Esophagus squamous epithelium (tissue), 5 donors: ENCODE measurements at places on chromosomes 1 and 21.

DNA sequence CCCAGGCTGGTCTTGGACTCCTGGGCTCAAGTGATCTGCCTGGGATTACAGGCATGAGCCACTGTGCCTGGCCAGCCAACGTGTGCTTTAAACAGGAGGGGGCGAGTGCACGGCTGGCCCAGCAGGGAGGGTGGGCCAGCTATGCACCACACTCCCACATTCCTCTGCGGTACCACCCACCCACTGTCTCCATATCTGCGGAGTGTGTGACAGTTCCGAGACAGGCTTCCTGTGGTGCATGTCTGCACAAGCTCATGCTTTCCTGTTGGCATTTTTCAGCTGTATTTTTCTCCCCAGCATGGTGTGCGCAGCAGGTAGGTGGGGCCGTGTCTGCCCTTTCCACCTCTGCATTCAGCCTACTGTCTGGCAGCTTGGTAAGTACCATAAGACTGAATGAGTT lies 183.3 kb downstream of the AJAP1 start:
- DNase-seq: no peak

DNA sequence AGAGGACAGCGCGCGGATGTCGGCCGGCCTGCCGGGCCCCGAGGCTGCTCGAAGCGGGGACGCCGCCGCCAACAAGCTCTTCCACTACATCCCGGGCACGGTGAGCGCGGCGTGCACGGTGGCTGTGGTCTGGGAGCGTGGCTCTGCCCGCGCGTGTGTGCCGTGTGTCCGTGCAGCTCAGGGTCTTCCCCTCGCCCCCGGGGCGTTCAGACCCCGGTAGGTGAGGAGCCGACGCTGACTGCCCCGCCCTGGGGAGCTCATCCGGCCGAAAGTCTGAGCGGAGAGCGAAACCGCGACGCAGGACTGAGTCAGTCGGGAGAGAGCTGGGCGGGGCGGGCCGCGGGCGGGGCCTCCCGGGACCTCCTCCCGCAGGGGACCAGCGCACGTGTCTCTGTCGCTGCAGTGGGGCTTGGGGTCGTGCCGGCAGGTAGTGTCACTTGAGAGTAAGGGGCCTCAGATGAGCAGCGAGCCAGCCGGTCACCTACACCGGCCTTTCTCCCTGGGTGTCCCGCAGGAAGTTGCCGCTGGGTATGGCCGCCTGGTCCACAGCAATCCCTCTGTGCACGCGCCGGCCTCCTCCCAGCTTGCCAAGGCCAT lies 520 bp downstream of the PLEKHN1 start:
- no peak for DNase-seq

DNA sequence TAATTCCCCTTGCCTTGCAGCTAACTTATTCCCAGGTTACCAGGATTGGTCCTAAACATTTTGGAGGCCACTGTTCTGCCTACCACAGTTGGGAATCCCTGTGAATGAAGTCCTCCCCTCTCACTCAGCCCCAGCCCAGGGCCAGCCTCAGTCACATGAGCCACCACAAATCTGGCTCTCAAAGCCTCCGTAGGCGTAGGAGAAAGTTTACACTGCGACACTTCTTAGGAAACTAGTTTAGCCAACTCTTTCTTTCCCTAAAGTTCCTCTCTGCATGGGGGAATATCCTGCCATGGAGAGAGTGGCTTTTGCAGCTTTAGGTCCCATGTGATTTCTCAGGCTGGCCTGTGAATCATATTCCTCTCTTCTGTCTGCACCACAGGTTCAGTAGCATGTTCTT lies 45.7 kb upstream of the ETV3 start:
- no peak for DNase-seq

- no peak for DNase-seq
Observed at GRCh38 chr1:84298328-84298683, 3.2 kb upstream of the SAMD13 start.

- no peak for DNase-seq
Observed at GRCh38 chr1:39322431-39322830, 117.9 kb downstream of the MACF1 start.

- no peak for DNase-seq
Observed at GRCh38 chr1:224856973-224857372, 72.5 kb upstream of the DNAH14 start.

DNA sequence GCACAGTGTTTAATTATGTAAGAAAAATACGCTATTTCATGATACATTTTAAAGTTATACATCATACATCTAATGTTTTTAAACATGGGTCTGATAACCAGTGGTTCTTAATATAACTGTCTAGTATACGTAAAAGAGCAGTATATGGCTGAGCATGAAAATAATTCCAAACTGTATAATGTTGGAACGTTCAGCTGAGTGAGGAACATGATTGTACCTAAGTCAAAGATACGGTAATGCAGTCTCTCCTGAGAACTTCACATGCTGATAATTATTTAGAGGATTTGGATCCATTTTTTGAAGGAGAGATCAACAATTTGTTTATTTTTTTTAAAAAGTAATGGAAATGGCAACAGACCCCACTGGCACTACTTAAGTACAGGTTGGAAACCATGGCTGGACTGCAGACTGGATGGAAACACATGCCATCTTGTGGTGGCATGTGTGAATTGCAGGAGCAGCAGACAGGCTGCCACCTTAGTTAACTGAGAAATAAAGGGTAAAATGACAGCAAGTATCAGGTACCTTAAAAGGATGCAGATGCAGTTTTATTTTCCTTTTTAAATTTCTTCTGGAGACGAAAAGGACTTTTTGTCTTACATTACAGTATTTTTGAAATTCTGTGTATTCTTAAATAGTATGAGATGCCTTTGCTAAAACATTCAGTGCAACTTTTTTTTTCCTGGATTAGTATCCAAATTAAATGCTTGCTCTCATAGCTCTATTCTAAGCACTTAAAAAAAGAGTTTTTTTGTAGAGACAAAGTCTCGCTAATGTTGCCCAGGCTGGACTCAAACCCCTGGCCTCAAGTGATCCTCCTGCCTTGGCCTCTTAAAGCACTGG lies 73.8 kb downstream of the MTR start:
- no peak for DNase-seq

- DNase-seq: no peak
Observed at GRCh38 chr1:205569411-205570172, 62.2 kb downstream of the ELK4 start.

GRCh38 chr1:95954585-95954984 lies 720.6 kb downstream of the RWDD3 start:
- no peak for DNase-seq

DNA sequence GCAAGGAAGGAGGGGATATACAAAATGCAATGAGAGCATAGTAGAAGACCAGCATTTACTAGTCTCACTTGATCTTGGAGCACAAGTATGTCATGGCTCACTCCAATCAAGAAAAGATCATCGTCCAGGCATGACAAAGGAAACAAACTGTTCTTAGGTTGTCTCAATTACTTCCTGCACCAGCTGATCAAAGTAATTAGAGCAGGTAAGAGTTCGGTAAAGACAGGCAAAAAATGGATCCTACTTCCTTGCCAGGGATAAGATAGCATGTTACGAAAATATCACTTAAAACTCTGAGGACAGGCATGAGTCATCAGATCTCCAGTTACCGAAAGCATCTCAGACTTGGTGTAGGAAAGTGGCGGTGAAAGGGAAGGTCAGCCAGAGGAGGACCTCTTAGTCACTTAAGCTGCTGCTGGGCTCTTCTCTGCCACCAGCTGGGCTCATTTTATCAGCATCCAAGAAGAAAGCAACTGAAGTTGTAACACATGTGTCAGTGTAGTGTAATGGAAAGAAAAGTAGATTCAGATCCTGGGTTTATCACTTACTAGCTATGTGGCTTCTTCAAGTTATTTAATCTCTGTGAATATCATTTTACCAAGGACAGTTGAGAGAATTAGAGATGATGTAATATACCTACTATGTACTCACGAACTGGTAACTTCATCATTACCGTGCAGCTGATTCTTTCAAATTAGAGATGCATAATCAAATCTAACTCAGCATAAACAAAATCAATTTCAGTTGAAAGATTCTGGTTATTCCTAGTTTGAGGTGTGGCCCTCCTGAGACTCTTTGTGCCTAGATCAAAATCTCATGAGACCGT lies 46.8 kb downstream of the XCL1 start:
- no peak for DNase-seq

- DNase-seq: no peak
Observed at GRCh38 chr1:145977486-145978470, 13.3 kb downstream of the POLR3GL start.

DNA sequence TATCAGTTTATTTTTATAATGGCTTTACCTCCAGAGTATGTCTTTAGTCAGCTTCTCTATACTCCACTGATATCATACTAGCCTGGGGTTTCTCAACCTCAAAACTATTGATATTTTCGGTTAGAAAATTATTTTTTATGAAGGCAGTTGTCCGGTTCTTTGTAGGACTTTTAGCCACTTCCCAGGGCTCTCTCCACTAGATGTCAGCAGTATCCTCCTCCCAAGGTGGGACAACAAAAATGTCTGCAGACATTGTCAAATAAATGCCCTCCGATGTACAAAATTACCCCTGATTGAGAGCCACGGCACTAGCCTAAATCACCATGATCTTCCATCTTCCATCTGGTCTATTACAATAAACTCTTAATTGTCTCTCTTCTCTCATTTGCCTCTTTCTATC lies 4.1 kb upstream of the GRIK1 start:
- no peak for DNase-seq

DNA sequence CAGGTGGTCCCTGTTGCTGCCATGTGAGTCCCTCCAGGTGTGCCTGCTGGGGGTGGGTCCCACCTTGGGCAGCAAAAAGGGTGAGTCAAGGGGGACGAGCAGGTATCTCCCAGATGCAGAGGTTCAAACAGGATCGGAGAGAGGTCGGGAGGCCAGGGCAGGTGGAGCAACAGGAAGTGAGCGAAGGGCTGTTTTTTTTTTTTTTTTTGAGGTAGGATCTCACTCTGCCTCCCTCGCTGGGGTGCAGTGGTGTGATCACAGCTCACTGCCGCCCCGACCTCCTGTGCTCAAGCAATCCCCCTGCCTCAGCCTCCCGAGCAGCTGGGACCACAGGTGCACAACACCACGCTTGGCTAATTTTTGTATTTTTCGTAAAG lies 39.4 kb downstream of the SLC2A7 start:
- DNase-seq: no peak

DNA sequence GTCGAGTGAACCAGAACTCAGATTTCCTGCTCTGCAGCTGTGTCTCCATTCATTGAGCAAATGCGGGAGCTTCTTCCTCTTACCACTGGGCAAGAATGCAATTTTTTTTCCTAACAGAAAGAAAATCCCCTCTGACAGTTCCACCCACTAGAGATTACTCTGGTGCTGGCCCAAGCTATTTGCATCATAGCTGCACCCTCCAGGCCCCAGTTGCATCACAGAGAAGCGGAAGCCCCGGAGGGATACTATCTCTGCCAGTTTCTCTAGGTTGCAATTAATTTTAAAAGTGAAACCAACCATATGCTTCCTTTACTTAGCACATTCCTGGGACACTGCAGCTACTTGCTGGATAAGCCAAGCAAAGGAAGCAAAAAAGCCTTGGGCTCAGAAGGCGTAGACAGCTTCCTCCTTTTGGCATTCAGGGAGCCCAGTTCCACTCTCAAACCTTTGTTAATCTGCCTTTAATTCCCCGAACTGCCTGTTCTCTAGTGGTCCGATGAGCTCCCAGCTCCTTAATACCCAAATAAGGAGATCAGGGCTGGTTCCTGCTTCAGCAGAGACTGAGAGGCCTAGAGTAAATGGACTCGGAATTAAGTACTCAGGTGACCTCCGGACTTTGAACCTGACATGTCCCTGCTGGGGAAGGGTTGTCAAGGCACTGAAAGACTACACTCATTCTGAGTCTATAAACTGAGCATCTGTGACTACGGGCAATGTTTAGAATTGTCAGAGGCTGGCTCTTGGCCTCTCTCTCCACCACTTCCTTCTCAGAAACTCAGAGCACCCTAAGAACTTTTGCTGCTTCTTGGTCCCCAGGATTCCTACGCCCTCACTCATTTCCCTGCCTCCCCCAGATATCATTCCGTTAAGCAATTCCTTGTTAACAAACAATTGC lies 72.5 kb upstream of the TNFSF18 start:
- DNase-seq: peak; percentile 19

DNA sequence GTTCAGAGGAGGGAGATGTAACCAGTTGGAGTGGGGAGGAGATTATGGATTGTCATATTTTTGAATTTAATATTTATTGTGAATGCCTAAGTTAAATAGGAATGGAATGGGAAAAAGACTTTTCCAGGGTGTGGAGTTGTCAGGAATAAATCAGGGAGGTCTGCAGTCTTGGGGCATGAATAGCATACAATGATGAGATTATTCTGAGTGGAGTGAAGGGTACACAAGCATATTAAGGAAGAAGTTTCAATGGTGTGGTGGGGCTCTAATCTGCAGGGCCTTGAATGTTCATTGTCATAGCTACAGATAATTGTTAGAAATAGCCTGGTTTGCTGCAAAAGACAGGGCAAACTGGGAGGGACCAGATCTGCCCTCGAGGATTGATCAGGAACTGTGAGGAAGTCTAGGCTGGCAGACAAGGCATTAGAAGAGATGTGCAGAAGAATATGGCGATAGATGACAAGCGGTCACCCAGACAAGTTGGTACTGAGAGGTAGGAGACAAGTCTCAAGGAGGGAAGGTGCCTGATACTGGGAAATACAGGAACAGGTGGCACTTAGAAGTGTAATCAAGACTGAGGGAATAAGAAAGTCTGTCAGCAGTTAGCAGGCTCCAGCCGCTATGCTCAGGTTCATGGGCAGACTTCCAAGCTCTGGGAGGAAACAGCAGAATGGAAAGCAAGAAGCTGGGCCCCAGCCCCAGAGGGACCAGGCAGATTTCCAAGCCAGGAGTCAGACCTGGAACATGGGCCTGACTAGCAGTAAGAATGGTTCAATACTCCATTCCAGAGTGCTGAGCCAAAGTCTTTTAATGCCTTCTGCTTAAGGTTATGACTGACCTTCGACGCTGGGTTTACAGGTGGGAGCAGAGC lies 20.9 kb upstream of the RGL1 start:
- DNase-seq: no peak

DNA sequence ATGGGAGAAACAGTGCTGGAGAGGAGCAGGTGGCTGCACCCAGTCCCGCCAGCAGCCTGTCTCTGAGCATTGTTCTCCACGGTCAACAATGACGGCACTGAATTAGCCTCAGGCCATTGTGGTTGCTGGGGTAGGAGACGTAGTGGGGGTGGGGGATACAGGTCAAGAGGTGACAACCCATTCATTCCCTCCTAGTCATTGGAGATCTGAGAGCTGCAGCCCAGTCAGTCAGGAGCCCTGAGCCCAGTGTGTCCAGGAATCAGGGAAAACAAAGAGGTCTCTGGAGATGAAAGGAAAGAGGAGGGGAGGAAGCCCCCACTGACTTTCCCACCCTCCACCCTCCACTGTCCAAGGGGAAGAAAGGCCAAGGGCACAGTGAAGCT lies 15.3 kb downstream of the SMIM12 start:
- no peak for DNase-seq

GRCh38 chr1:209751627-209752231 lies 4.1 kb upstream of the TRAF3IP3 start:
- no peak for DNase-seq

- DNase-seq: no peak
Observed at GRCh38 chr21:10273196-10273595, 248.2 kb upstream of the TPTE start.

DNA sequence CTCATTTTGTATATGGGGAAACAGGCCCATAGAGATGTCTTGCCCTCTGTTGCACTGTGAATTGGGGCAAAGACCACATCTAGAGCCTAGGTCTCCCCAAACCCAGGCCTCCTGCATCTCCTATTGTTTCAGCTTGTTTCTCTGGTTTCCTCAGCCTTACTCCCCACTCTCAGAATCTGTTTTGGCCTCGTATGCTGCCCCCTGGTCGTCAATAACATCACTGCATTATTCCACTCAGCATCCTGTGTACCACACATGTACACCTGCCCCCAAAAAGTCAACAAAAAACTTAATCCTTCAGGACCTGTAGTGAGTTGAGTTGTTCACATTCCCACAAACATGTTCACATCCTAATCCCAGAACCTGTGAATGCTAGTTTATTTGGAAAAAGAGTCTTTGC lies 184.8 kb downstream of the BRINP2 start:
- DNase-seq: no peak
